ENCODE measurements at places on chromosomes 6 and 20.
A peak's percentile ranks its signal among the peaks of the same experiment; 100 is the strongest.

DNA sequence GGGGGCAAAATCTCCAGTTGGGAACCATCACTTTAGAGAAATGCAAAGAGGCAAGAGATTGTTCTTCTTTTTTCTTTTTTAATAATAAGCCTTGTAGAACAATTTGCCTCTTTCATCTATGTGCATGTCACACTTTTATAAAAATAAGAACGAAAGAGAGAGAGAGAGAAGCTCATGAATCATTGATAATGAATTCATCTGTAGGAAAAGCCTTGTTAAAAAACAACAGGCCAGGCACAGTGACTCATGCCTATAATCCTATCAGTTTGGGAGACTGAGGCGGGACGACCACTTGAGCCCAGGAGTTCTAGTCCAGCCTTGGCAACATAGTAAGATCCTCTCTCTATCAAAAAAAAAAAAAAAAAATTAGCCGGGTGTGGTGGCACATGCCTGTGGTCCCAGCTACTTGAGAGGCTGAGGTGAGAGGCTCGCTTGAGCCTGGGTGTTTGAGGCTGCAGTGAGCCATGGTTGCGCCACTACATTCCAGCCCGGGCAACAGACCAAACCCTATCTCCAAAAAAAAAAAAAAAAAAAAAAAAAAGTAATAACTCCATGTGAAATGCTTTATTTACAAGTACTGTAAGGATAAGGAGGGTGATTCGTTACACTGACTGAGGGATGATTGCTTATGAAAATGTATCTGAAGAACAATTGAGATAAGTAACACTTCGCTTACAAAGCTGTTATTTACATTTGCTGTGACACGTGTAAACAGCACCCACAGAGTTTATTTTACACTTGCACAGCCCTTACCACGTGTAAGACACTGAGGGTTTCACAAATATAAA, 6.0 kb downstream of the CCN5 start:
- H3K27me3 ChIP-seq, result no peaks in the 10 kb centered on the region
- DNase-seq, result no peak
- H3K27ac ChIP-seq, result no peak overlapping the region
- H3K4me3 ChIP-seq, result no peak overlapping the region
- H3K36me3 ChIP-seq, result no peaks in the 10 kb centered on the region

- peaks cover 79% of the 10 kb centered on the region for H3K4me1 ChIP-seq
- H3K27me3 ChIP-seq, result no peaks in the 10 kb centered on the region
- peaks cover 30% of the 10 kb centered on the region for H3K36me3 ChIP-seq
- no peak for DNase-seq
- peak overlapping the region; percentile 60 for H3K4me3 ChIP-seq
These were observed 152.2 kb downstream of the BACH2 start for GRCh38 chr6:90144396-90144795.

GRCh38 chr20:56954797-56955196, 311.6 kb downstream of the BMP7 start:
- no peak overlapping the region for H3K4me3 ChIP-seq
- H3K4me1 ChIP-seq, result no peaks in the 10 kb centered on the region
- H3K27me3 ChIP-seq, result peaks cover 22% of the 10 kb centered on the region

DNA sequence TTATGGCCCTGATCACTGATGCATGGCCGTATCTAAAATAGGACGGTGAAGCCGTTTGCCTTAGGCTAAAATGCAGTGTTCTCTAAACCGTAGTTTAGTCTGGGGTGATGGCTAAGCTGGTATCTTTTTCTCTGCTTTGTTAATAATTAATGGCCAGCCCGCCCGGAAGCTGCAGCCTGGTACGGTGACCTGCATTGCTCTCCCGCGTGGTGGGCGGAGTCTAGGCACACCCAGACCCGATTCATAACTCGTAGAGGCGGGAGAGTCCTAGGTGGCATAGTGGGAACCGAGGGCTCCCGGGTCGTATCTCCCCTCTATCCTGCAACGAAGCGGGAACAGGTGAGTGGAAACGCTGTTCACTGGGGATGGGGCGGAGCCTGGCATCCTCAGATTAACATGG, 5.5 kb downstream of the CDH4 start:
- peaks cover 16% of the 10 kb centered on the region for H3K27me3 ChIP-seq
- H3K4me1 ChIP-seq, result peaks cover 1% of the 10 kb centered on the region
- H3K36me3 ChIP-seq, result no peaks in the 10 kb centered on the region
- no peak overlapping the region for H3K4me3 ChIP-seq

DNA sequence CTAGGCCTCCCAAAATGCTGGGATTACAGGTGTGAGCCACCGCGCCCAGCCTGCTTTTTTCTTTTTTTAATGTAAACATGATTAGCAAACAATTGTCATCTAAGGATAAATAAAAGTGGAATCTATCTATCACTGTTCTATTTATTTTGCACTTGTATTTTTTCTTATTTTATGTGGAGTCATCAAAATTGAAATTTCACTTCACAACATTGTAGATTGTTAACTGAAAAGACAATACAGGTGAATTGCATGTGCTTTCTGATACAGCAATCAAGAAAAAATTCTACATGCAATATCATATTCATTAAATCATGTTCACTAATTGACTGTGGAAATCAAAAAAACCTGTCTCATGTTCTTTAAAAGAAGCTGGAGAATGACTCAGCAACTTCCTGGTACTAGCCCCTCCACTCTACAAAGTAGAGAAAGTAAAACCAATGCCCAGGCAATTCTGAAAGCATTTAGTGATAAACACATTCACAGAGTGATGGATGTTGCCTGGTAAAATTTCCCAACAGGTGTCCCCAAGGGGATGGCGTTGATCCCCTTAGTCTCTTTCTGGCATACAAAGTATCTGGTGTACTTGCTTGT, 10.7 kb upstream of the RFX6 start:
- no peak overlapping the region for H3K4me3 ChIP-seq
- DNase-seq, result no peak
- no peaks in the 10 kb centered on the region for H3K36me3 ChIP-seq

DNA sequence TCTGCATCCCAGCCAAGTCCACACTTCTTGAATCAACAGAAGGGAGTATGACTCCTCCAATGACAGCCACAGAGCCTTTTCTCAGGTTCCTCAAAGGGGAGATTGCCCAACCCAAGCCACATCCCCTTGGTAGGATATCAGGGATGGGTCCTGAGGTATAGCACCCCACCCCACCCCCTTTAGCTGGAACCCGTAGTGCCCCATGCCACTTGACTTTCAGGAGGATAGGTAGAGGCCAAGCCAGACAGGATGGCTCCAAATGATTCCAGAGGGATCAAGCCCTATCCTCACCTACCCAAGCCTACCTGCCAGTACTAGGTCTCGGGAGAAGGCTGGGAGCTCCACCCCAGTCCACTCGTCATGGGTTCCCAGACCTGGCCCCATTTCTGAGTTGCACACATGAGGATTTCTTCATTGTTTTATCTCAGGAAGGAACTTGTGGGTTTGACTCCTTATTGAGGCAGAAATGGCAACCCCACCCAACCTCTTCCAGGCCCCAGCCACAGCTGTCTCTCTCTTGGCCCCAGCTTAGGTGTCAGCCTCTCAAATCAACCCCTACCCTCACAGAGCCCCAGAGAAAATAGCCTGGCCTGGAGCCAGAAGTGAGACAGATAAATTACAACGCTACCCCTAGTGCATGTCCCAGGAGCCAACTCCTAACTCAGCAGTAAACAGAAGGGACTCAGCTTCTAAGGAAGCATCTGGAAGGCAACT, 3.6 kb downstream of the CCND3 start:
- peaks cover 80% of the 10 kb centered on the region for H3K4me1 ChIP-seq
- peak overlapping the region; percentile 83 for H3K27ac ChIP-seq
- peaks cover 41% of the 10 kb centered on the region for H3K36me3 ChIP-seq
- H3K27me3 ChIP-seq, result no peaks in the 10 kb centered on the region
- H3K4me3 ChIP-seq, result no peak overlapping the region

DNA sequence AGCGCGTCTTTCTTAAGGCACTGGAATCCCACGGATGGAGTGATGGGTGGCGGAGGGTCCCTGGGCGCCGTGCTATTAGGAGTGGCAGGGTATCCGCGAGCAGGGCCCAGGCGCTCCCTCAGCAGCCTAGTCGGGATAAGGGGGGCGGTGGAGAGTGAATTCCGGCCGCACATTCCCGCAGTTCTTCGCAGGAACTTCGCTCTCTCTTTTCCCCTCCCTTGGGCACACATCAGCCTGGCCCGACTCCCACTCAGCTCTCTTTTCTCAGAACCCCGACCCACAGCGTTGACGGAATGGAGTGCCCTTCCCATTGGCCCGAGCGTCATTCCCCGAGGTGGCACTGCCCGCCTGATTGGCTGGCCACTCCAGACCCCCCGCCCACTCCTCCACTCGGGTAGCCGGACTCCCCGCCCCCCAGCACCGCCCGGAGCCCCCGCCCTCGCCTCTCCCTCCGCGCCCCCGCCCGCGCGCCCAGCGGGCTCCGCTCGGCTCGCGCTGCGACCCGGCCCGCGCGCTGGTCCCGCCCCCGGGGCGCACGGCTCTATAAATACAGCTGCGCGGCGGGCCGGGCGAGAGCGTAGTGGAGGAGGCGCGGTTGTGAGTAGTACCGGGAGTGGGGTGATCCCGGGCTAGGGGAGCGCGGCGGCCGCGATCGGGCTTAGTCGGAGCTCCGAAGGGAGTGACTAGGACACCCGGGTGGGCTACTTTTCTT, at the start of gene ID4:
Gene ID4, plus strand, starts transcription at position 572 of the 712 bp plus-strand sequence. CDS start 385 bp downstream, outside the sequence.
- no peak within 1 kb of the TSS for H3K27ac ChIP-seq
- peaks cover 9% of the 10 kb centered on the region for H3K4me1 ChIP-seq
- no peaks in the 10 kb centered on the region for H3K36me3 ChIP-seq
- no peak within 1 kb of the TSS for H3K4me3 ChIP-seq
- peaks cover 43% of the 10 kb centered on the region for H3K27me3 ChIP-seq
- DNase-seq, result no peak

DNA sequence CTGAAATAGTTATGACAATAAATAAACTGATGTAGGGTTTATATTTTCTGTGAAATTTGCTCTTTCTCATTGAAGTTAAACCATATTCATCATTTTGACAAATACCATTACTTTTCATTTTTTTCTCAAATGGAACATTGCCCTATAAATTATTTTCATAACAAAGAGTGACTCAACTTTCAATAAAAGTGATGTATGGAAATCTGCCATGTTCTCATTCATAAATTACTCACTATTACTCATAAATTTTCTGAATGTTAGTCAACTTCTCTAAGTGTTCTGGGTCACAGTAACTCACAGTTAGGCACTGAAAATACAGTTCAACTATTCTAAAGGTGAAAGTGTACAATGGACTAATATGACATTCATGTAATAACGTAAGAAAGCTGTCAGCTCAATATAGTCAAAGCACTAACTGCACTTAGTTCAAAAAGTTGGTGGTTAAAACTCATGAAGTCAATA, 19.0 kb upstream of the STX11 start:
- no peaks in the 10 kb centered on the region for H3K36me3 ChIP-seq
- peaks cover 2% of the 10 kb centered on the region for H3K27me3 ChIP-seq
- no peak overlapping the region for H3K4me3 ChIP-seq
- DNase-seq, result no peak
- peaks cover 12% of the 10 kb centered on the region for H3K4me1 ChIP-seq

- no peak overlapping the region for H3K27ac ChIP-seq
These were observed 5.5 kb downstream of the HNF4A start for GRCh38 chr20:44361021-44361420.

- H3K4me3 ChIP-seq, result no peak overlapping the region
- no peaks in the 10 kb centered on the region for H3K36me3 ChIP-seq
- DNase-seq, result no peak
- H3K4me1 ChIP-seq, result no peaks in the 10 kb centered on the region
- peaks cover 19% of the 10 kb centered on the region for H3K27me3 ChIP-seq
These were observed 25.6 kb upstream of the NKX2-2 start for GRCh38 chr20:21539512-21539911.

- no peak for DNase-seq
- peaks cover 23% of the 10 kb centered on the region for H3K4me1 ChIP-seq
- H3K27me3 ChIP-seq, result no peaks in the 10 kb centered on the region
- no peak overlapping the region for H3K27ac ChIP-seq
- no peak overlapping the region for H3K4me3 ChIP-seq
These were observed 134.4 kb upstream of the ASCC3 start for GRCh38 chr6:101015541-101015940.

All from activated B cell treated with CpG ODN at 0.5 μM for 24 hours (primary cell).